ENCODE measurements at places on chromosomes 3 and 15.

- no peak for DNase-seq
Measured at GRCh38 chr15:65226221-65226620, 14.9 kb upstream of the CILP start.

GRCh38 chr3:13637311-13637891, 88.5 kb downstream of the FBLN2 start:
- DNase-seq, result no peak

DNA sequence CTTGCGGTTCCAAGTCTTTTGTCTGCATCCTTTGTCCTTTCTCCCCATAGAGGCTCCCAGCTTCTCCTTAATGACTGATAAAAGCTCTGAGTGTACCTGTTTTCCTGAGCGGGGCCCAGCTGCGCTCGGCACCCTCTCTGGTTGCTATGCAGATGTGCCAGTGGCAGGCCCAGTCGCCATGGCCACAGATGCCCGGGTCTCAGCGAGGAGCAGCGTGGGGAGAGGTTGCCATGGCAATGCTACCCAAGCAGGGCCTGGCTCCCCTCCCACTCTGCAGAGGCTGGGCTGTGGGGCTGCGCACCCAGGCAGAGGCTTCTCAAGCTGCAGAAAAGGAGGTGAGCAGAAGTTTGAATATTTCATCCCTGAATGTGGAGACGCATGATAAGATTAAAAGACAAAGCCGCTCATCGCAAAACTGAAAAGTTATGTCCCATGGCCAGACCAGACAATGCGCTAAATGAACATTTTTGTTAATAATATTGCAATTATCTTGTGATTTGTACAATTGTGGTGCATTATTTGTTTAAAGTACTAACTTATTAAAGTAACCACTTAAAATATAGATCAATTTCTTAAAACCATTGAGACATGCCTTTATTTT, 66.1 kb downstream of the TPRA1 start:
- no peak for DNase-seq

DNA sequence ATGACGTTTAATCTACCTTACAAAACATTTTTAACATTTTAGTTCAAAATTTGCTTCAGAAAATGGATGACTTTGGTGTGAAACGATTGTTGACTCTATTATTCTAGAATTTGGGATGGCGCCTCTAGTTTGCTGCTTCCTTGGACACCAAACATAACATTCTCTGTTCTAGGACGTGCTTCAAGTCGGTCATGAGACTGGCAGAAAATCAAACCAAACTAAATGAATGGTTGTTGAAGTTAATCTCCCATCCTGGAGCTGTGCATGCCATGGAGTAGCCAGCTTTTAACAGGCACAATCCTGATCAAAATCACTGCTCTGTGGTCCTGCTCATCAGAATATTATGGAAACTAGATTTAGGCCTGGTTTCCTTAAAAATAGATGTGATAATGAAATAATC, 9.6 kb upstream of the LRRFIP2 start:
- no peak for DNase-seq

- peak; percentile 89 for DNase-seq
Measured at GRCh38 chr3:17179381-17180205, 294.8 kb downstream of the PLCL2 start.

- no peak for DNase-seq
Measured at GRCh38 chr15:31158858-31159569, 57.5 kb upstream of the TRPM1 start.

DNA sequence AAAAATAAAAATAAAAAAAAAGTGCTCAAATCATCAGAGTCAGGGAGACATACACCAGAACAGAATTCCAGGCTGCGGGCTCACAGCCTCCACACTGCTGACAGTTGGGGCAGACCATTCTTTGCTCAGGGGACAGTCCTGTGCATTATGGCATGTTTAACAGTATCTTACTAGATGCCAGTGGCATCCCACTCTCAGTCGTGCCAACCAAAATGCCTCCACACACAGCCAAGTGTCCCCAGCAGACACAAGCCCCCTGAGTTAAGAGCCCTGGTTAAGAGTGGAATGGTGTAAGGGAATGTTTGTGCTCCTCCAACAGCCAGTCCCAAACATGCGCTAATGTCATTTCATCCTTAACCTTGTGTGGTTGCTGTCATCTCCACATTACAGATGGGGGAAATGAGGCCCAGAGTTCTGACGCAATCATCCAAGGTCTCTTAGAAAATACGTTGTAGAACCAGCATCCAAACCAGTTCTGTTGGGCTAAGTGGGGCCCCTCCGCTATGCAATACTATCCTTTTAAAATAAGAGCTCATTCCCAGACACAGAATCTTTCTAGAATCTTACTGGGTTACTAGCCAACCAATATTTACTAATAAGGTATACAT, 26.0 kb downstream of the CFAP92 start:
- no peak for DNase-seq

- no peak for DNase-seq
Measured at GRCh38 chr3:149603126-149604074, 54.4 kb downstream of the WWTR1 start.

GRCh38 chr15:63264688-63265293, 12.6 kb upstream of the APH1B start:
- DNase-seq, result no peak

GRCh38 chr15:57732526-57733331, 26.2 kb downstream of the POLR2M start:
- peak; percentile 68 for DNase-seq

DNA sequence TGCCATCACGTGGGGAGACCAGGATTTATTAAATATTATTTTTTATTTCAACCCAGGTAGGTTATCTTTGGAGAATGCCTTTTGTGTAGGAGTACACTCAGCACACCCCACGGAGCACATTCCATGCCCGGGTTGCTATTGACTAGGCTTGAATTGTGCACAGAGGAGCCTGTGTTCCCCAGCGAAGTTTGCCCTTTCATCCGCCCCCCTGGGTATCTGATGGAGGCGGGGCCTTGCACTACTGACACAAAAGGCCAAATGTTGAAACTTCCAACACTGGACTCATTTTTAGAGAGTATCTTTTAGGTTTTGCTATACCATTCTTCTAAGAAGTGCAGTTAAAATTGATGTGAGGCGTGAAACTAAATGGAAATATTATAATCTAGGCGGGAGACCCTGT, 39.3 kb upstream of the PPP4R2 start:
- no peak for DNase-seq

- DNase-seq, result no peak
Measured at GRCh38 chr3:152729906-152730305, 105.0 kb upstream of the P2RY1 start.

GRCh38 chr3:45204136-45204535, 22.0 kb downstream of the TMEM158 start:
- DNase-seq, result no peak

DNA sequence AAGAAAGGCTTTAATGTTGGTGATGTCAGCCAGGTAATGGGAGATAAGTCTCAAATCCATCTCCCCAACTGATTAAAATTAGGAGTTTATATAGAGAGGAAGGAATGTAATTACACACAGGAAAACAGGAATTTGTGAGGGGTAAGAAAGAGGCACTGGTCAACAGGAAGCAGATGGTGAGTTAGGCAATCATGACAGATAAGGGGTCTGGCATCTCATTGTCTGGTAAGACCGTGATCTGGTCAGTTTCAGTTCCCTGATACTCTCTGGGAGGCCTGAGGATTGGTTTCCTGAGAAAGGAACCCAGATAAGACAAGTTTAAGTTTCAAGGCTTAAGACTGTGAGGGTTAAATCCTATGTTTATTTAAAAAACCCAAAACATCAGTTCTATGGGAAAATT, 414.7 kb upstream of the ARRDC4 start:
- no peak for DNase-seq

- DNase-seq, result peak; percentile 13
Measured at GRCh38 chr3:170232266-170232665, 10.0 kb downstream of the PRKCI start.

GRCh38 chr3:98460220-98460619, 2.8 kb upstream of the OR5K1 start:
- DNase-seq, result no peak

DNA sequence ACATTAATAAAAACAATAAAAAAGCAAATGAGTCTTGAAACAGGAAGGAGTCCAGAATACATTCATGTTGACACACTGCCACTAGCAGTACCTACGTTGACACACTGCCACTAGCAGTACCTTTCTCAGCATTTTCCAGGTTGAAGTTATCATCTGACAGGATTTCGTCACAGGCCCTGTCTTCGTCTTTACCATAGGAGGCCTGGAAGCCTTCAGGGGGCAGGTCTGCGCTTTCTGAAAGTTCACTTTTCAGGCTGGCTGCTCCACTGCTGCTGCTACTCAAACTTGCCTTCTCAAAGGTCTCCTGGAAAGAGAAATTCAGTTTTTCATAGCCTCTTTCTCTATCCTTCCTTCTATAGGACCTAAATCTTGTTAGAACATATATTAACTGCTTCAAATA, 194.7 kb downstream of the NEK10 start:
- no peak for DNase-seq

- DNase-seq, result no peak
Measured at GRCh38 chr15:60382773-60383674, 14.8 kb downstream of the ANXA2 start.

DNA sequence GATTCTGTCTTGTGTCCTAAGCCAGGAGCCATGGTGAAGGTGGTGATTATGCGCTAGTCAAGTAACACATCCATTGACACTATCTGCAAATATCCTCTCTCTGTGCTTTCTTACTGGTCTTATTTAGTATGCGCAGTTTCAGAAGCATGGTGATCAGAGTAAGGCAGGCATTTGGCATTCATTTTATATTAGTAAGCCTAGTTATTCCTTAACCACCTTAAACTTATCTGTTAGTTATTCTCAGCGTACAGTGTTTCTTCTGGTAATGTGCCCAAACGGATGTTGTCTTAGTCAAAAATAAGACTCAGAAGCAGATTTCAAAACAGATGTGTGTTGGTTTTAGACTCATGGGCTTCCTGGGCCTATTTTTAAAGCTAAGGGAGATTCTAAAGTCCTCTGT, 329.2 kb downstream of the GRM7 start:
- DNase-seq, result no peak

GRCh38 chr15:85831415-85832113, 36.8 kb upstream of the KLHL25 start:
- DNase-seq, result peak; percentile 33

DNA sequence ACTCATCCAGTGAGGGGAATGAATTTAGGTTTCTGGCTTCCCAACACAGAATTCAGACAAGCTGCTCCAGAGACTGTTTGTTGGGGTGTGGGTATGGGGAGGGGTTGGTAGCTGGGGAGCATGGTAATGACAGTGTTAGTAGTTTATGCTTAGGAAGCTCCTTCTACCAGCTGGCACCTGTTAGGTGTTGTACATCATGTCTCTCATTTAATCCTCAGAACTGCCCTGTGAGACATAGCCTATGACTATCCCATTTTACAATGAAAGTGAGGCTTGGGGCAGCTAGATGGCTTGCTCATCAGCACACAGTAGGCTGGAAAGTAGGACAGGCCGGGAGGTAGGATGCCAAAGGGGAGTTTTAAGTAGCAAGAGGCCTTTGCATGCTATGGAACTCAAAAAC, 2.5 kb downstream of the EIF4E3 start:
- no peak for DNase-seq

DNA sequence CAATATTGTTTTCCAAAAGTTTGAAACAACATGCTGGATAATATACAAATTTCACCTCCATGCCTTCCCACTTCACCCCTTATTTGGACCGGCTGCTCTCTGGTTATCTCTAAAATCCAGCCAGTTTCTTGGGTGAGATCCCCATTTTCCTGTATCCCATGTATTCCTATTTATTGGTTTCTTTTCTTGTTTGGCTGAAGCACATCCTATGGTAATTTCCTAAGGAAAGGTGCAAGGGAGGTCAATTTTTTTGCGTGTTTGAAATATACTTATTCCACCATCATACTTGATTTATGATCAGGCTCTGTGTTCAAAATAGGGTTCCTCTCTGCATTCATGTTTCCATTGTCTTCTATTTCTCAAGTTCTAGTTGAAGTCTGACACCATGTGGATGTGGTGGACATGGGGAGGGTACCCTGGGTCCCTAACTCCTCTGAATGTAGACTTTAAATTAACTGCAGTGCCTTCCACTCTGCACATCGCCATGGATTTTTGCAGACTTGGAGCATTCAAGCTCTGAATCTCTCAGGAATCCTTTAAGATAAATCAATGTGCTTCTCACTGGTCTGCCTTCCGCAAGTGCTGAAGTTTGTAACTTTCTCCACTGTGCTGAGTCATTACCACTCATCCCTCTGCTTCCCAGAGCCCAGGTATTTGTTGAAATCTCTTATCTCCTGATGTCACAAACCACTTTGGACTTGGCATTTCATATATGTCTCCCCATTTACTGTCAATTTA, 52.1 kb upstream of the TLE3 start:
- no peak for DNase-seq

GRCh38 chr3:25830373-25831280, 40.7 kb downstream of the OXSM start:
- DNase-seq, result no peak

GRCh38 chr15:83170474-83171165, 37.0 kb downstream of the HDGFL3 start:
- DNase-seq, result no peak

DNA sequence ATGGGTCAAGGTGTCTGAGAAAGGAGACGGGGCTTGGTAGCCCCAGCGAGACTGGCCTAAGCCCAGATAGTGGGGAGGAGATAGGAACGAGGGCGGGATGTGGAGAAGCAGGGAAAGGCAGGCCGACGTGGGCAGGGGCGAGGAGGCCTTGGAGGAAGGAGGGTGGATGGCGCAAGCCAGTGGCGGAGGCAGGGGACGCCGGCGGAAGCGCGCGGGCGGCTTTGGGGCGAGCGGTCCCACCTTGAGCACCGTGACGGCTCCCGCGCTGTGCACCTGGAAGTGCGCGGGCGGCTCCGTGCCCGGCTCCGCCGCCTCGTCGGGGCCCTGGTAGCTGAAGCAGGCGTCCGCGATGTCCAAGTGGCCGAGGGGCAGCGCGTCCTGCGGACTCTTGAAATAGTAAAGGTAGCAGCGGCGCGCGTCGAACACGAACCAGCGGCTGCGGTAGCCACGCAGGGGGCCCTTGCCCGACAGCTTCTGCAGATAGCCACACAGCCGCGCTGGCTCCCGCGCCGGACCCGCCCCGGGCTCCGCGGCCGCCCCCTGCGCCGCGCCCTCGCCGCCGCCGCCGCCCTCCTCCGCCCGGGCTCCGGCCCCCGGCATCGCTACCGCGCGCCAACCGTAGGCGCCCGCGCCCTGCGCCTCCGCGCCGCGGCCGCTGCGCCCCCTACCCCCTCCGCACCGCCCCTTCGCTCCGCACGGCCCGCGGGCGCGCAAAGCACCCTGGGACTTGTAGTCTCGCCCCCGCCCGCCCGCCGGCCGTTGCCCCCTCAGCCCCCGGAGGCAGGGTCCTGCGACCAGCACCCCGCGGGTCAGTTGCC, at the start of gene TBC1D2B:
Gene TBC1D2B (minus strand): TSS at position 659 of the 818 bp plus-strand sequence. CDS start 59 bp downstream, at position 600.
- peak; percentile 64 for DNase-seq

GRCh38 chr15:43249699-43250203, 17.0 kb downstream of the TGM5 start:
- no peak for DNase-seq

DNA sequence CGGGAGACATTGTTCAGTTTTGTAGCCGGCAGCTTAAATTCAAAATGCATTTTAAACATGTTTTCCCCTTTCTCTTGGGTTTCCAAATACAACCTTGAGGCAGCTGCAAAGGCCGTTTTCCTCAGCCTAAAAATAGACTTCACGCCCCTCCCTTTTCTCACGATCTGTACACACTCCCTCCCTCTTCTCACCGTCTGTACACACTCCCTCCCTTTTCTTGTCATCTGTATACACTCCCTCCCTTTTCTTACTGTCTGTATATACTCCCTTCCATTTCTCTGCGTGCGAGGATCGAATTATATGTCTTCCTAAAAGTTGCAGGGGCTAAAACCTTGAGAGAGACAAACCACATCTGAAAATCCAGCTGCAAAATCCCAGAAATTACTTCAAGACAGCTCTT, 8.9 kb downstream of the MUC4 start:
- DNase-seq, result peak; percentile 42

- no peak for DNase-seq
Measured at GRCh38 chr3:24352893-24353553, 141.6 kb downstream of the THRB start.
